ENCODE measurements at places on chromosomes 4 and X. TPM values are rescaled to one million over a fixed set of nuclear protein-coding genes. Genes with fewer than 3 reads are reported as not detected.

Gene TKTL1
- not detected for total RNA-seq

Gene ODAPH
- not detected for total RNA-seq

Gene PPP1R2C
- total RNA-seq = not detected

Gene TMPRSS11F
- not detected for total RNA-seq

Gene GNRHR
- total RNA-seq = not detected

Gene PGM2
- 14.1 TPM for total RNA-seq

Gene CLIC2
- total RNA-seq = 0.12 TPM

Gene ASB12
- not detected for total RNA-seq

Gene SOD3
- total RNA-seq = not detected

Gene SMIM31
- 0.09 TPM for total RNA-seq

Gene KDM5C
- 57.0 TPM for total RNA-seq

Gene SATL1
- total RNA-seq = not detected

Gene CHIC2
- total RNA-seq = 7.5 TPM
